Stimulated activated CD8-positive, alpha-beta memory T cell treated with anti-CD3 and anti-CD28 coated beads, Interleukin-2, amount 100 ng/mL, for 48 hours (primary cell): ENCODE measurements at places on chromosomes 4 and X.

DNA sequence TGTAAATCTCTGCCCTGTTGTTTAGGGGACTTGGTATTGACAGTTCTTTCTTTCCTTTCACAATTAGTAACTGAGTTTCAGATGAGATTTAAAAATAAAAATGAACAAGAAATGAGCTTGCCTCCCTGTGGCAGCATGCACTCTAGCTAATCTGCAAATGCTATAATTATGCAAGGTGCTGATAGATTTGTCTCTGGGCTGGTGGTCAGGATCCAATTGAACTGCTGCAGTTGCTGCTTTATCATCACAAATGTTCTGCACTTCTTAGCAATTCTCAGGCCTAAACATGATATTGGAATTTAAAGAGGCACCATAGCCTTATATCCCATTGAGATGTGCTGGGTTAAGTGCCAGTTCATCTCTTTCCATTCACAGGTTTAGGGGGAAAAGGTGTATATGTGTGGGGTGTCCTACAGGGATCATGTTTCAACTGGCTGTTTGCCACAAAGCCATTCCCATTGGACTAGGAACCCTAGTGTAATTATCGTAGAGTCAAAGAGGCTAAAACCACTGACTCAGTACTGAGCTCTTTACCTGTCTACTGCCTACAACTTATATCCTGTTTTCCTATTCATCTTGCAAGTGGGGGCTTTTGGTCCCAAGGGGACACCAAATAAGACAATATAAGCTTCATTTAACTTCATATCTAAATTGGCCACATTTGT lies 260.3 kb upstream of the TEX13A start:
- DNase-seq: no peak

GRCh38 chr4:108135549-108136209 lies 33.1 kb downstream of the LEF1 start:
- no peak for DNase-seq

- DNase-seq: no peak
Measured at GRCh38 chr4:42329421-42329820, 67.9 kb upstream of the SHISA3 start.

DNA sequence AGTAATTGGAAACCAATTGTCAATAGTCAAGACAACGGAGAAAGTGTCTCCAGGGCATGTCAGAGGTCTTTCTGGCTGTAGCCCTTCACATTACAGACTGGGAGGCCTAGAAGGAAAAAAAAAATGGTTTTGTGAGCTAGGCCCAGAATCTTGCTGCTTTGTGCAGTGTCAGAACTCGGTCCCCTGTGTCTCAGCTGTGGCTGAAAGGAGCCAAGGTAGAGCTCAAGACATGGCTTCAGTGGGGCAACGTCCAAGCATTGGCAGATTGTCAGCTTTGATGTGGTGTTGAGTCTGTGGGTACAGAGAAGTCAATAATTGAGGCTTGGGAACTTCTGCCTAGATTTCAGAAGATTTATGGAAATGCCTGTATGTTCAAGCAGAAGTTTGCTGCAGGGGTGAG lies 103.0 kb downstream of the UGT2B28 start:
- DNase-seq: no peak

DNA sequence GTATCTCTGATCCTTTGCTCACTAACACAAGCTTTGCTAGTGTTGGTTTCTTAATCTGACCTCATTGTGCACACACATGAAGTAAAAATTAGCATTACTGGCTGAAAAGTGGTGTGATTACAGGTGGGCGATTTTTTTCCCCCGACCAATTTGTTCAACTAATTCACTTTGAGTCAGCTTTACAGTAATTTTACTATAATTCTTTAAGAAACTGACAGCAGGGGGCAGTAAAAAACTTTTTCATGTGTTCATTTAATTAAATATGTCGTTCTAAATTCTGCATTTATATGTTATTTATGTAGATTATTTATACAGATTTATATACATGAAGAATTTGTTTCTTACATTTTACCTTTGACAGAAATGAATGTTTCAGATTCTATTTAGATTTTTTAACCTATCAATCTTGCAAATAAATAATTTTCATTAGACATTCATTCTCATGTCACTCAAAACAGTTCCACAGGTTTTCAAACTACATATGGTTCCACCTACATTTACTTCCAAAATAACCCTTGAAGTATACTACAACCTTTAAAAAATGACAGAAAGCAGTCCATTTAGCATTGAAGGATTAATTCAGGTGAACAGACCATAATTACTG lies 17.5 kb downstream of the PALLD start:
- no peak for DNase-seq

DNA sequence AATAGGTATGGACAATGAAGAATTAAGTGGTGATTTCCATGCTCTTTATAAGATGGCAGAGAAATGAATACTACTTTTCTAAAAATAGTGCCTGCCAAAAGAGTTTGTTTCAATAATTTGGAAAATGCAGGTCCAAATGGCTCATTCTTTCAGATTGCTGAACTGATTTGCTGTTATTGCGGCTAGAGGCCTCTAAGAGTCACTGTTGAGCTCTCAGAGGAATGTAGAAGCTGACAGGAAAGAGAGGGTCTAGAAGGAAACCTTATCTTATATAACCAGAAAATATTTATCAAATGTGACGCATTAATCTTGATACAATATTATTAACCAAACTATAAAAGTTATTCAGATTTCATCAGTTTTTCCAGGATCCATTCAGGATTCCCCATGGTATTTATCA lies 65.7 kb upstream of the PAGE1 start:
- no peak for DNase-seq

DNA sequence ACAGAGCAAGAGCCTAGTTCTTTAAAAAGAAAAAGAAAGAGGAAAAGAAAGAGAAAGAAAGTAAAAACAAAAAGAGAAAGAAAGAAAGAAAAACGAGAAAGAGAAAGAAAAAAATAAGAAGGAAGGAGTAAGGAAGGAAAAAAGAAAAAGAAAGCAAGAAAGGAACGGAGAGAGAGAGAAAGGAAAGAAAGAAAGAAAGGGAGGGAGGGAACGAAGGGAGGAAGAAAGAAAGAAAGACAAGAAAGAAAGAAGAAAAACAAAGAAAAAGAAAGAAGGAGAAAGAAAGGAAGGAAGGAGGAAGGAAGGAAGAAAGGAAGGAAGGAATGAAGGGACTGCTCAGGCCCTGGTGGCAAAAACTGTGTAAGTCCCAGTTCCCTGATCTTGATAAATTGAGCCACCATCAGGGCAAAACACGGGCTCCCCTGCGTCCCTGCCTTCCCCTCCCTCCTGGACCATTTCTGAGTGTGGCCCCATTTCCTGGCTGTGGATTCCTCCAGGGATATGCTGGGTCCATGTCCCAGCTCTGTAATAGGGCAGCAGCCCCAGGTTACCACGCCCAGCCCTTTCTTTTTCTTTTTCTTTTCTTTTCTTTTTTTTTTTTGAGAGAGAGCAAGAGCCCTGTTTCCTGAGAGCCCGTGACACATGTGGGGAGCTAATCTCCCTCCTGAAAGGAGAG lies 44.8 kb downstream of the SHOX start:
- DNase-seq: no peak

DNA sequence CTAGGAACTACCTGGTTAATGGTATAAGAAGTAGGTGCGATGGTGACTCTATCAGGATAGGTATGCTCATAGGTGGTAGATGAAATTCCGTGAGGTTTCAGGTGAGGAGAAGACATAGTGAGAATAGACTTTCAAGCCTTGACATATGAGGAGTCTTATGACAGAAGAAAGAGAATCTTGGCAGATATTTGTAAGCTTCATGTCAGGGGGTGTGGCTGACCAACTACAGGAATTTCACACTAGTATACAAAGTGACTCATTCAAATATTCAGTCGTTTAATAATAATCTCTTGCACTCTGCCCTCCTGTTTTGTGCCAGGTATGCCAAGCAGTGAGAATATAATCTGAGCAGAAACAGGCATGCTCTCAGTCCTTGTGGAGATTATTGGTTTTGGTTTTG lies 22.8 kb downstream of the PACRGL start:
- no peak for DNase-seq

DNA sequence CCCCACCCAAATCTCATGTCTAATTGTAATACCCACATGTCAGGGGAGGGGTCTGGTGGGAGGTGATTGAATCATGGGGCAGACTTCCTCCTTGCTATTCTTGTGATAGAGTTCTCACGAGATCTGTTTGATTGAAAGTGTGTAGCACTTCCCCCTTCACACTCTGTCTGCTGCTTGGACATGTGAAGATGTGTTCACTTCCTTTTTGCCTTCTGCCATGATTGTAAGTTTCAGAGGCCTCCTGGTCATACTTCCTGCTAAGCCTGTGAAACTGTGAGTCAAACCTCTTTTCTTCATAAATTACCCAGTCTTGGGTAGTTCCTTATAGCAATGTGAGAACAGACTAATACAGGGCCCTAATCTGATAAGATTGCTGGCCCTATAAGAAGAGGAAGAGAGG lies 1514.8 kb downstream of the RPA4 start:
- DNase-seq: no peak

GRCh38 chr4:7756561-7757355 lies 182.9 kb downstream of the AFAP1 start:
- no peak for DNase-seq

DNA sequence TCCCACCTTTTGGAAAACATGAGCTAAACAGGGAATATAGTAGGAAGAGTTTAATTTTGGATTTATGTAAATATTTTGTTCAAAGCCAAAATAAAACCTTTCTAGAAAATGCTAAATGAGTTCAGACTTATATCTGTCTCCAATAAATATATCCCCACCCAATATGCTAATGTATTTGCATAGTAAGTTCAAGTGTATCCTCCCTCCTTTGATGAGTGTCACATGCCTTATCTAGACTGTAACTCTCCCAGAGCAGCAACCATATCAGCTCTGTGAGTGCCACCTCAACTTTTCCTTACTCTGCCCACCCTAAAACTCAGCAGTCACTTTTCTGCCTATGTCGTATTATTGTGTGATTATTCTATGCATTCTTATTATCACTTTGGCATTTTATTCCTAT lies 516.1 kb upstream of the NR3C2 start:
- no peak for DNase-seq

GRCh38 chr4:147709999-147710398 lies 21.9 kb upstream of the ARHGAP10 start:
- no peak for DNase-seq

DNA sequence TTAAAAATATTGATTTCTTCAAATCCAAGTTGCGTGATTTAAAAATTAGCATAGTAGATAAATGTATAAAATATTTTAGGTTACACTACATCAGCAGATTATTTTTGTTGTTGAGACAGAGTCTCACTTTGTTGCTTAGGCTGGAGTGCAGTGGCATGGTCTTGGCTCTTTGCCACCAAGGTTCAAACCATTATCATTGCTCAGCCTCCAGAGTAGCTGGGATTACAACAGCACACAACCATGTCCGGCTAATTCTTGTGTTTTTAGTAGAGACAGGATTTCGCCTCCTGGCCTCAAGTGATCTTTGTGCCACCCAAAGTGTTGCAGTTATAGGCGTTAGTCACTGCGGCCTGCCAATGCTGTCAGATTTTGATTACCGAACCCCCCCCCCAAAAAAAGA lies 1390.5 kb upstream of the TENM3 start:
- DNase-seq: no peak

DNA sequence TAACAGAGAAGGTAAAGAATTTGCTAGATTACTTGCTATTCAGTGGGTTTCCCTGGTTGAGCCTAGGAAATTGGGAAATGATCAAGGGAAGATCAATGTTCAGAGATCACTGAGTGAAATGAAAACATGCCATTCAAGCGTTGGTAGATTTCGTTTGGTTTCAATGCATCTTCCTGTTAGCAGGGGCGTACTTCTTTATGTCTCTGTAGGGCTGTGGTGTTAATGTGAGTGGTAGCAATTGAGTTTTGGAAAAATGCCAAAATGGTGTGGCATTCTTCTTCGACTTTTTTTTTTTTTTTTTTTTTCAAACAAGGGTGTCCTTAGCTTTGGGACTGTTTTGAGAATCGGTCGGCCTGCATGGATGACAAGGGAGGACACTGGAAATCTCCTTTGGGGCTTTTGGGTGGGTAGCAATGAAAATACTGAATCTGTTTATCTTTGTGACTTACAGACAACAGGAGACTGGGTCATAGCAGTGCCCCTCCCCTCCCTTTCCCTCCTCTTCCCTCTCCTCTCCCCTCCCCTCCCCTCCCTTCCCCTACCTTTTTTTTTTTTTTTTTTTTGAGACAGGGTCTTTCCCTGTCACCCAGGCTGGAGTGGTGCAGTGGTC lies 50.4 kb downstream of the SPRY1 start:
- no peak for DNase-seq

DNA sequence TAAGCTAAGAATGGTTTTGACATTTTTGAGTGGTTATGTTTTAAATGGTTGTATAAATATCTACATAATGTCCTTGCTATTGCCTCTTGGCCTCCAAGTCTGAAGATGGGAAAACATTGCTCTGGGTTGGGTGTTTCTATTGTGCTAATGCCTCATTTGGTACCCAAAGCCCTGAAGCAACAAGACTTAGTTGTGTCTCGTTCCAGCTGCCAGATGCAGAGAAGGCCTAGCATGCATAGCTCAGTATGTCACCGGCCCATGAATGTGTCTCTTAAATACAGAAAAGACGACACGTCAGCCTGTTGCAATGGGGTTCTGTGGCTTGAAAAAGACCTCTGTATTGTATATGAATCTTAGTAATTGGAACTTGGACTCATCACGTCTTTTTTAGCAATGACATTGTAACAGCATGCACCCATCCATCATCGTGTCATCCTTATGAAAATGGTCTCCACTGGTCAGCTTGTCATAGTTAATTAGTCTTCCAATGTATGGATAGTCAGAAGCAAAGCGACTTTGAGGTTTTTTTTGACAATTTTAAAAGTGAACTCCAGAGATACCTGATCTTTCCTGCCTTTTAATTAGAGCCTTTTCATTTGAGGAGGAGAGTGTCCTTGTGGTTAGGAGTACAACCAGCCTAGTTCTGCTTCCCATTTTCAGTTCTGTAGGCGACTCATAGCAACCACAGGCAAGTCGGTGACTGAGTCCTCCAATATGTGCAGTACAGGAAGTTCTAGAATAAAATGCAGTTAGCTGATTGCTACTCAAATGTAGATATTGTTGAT lies 126.4 kb upstream of the GATB start:
- DNase-seq: no peak

DNA sequence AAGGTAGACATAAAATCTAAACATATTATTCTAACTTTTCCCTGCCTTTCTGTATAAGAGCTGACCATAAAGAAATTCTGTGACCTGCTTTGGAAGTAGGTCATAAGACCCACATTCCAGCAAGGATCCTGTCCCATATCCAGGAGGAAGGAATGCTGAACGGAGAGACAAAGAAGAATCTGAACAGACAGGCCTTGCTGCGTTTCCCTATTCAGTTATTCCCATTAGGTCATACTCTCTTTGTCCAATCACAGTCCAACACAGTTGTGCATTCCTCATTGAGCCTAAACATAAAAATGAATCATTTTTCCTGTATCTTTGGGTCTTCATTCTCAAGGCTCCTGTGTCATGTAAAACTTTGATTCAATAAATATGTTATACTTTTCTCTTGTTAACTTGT lies 287.6 kb upstream of the TAPT1 start:
- DNase-seq: no peak

DNA sequence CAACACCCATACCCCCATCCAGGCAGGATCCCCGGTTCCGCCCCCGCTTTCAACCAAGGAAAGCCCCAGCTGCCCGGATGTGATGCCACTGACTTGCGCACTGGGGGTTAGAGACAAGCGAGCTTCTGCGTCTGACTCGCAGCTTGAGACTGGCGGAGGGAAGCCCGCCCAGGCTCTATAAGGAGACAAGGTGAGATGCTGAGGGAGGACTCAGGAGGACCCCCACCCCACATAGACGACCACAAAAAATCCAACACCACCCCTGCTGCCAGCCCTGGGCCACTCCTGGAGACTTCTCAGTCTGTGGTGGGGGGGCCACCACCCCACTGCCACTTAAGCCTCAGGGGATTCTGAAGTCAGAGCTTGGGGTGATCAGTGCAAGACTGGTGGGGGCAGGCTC lies at the start of gene MAGEA4:
Gene MAGEA4, plus strand, starts transcription at position 110 of the 400 bp plus-strand sequence. CDS start 10,776 bp downstream, outside the sequence.
- no peak for DNase-seq

- no peak for DNase-seq
Measured at GRCh38 chr4:101328063-101328602, 19.2 kb downstream of the PPP3CA start.
